ENCODE measurements at places on chromosomes 16 and 17.

DNA sequence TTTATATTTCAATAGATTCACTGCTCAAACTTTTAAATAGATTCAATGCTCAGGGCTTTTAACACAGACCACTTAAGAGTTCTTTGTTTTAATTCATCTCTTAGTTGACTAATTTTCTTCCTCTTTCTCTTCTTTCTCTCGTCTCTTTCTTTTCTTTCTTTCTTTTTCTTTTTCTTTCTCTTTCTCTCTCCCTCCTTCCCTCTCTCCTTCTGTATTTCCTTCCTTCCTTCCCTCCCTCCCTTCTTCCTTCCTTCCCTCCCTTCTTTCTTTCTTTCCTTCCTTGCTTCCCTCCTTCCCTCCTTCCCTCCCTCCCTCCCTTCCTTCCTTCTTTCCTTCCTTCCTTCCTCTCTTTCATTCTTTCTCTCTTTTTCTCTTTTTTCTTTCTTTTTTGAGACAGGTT lies 104.4 kb downstream of the LYRM1 start:
- no peak for DNase-seq

DNA sequence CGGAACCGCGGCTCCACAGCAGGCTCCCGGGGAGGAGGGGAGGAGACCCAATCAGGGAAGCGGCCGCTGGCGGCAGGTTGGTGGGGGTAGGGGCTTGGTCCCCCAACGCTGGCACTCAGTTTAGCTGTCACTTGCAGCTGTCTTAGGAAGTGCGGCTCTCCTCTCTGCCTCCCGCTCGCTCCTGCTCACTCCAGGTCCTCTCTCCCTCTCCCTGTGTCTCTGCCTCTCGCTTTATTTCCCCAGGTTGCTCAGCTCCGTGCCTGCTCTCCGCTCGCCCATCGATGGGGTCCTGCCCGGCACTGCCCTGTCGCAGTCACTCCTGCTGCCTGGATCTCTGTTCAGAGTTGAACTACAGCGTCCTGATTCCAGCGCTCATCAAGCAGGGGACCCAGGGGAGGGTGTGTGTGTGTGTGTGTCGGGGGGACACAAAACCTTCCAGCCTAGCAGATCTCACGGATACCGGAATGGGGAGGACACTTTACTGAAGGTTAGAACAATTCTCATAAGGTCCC lies 145.6 kb downstream of the ENGASE start:
- DNase-seq = no peak

GRCh38 chr17:76394166-76394565 lies 9.8 kb downstream of the SPHK1 start:
- DNase-seq = no peak

DNA sequence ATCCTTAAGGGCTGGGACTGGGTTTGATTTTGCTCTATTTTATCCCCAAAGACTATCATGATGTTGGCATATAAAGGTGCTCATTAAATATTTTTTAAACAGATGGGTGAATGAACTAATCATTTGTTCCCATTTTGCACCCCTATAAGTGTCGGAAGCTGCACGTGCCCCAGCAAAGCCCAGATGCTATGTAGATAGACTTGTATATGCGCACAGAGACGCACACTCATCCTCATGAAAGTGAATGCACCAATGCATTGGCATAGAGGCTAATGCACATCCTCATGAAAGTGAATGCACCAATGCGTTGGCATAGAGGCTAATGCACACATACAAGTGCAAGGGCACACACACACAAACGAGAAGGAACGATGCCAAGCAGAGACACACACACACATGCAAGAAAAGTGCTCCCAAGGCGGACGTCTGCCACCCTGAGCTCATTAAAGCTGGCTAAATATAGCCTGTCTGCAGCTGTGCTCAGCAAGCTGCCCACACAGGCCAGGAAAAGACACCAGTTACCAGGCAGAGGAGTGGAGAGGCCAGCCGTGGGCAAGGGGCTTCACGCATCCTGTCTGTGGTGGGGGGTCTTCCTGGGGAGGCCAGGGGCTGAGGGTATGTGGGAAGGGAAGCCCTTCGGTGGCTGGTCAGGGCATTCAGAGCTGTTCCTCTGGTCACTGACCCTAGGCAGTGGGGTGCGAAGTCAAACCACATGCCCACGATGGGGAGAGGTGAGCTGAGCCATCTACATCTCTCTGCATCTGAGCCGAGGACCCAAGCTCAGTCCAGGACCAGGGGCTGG lies 52.6 kb downstream of the PIMREG start:
- peak; percentile 7 for DNase-seq

DNA sequence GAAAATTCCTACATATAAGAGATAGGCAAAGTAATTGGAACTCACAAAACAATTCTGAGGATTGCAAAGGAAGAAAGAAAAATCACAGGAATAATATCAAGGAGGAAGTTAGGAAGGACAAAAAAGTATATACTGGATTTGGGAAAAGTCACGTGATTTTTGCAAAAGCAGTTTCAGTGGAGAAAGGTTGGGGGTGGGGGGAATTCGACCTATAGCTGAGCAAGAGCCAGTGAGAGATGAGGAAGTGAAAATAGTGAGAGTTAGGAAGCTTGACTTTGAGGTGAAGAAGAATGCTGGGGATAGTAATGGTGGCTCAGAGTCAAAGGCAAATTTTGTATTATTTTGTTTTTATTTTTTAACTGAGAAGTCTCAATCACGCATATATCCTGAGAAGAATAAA lies 438.0 kb upstream of the PMFBP1 start:
- no peak for DNase-seq

- no peak for DNase-seq
These were observed 63.7 kb upstream of the SIAH1 start for GRCh38 chr16:48448841-48449481.

- DNase-seq = no peak
These were observed 19.8 kb downstream of the NPTX1 start for GRCh38 chr17:80456465-80457235.

DNA sequence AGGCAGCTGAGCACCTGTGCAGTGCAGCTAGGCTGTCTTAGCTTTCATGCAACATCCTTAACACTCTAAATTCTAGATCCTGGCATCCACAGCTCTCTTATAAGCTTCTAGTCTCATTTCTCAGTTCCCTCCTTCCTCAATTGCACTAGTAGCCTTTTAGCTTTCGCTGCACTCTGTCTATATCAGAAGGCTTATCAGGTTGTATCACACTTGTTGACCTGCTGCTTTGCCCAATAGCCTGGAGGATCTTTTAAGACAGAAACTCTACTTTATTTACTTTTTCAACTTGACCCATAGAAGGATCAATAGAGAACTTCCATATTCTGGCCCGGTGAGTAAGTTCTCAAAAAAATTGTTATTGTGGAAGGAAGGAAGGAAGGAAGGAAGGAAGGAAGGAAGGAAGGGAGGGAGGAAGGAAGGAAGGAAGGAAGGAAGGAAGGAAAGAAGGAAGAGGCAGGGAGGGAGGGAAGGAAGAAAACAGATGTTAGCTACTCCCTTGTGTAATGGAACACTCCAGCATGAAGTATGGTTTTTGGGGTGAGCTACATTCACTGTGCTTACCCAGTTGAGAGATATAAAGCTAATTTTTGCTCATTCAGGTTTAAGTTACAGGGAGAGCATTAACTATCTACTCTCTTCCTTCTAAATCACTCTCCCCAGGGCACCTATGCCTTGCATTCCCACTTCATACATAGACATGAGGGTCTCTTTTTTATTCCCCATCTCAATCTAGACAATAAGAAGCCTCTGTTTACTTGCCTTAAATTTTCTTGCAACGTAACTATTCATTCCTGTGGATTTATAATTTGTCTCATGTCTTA lies 361.1 kb downstream of the SHISA9 start:
- DNase-seq = no peak

GRCh38 chr17:75698659-75699058 lies 22.6 kb upstream of the ITGB4 start:
- no peak for DNase-seq

DNA sequence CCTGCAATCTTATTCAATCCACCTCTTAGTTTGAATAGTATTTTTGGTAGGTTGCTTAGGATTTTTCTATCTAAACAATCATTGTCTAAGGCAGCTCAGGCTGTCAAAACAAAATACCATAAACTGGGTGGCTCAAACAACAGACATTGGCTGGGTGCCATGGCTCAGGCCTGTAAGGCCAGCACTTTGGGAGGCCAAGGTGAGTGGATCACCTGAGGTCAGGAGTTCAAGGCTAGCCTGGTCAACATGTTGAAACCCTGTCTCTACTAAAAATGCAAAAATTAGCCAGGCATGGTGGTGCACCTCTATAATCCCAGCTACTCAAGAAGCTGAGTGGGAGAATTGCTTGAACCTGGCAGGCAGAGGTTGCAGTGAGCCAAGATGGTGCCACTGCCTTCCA lies 126.7 kb downstream of the CYLD start:
- no peak for DNase-seq

DNA sequence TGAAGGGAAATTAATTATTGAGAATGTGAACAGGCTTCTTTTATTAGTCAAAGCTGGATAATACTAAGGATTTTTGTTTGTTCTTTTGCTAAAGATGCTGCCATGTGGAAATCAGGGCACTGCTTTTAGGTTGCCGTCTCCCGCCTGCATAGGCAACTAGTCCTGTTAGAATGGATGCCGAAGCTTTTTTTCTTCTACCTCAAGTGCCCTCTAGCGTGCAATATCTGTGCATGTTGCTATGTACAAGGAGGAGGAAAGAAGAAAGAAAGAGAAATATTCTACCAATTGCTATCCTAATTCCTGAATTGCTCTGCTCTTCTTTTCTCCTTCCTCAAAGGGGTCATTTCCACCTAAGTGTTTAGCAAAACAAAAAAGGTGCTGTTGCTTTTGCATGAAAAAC lies 5.2 kb upstream of the CDH8 start:
- peak; percentile 42 for DNase-seq

DNA sequence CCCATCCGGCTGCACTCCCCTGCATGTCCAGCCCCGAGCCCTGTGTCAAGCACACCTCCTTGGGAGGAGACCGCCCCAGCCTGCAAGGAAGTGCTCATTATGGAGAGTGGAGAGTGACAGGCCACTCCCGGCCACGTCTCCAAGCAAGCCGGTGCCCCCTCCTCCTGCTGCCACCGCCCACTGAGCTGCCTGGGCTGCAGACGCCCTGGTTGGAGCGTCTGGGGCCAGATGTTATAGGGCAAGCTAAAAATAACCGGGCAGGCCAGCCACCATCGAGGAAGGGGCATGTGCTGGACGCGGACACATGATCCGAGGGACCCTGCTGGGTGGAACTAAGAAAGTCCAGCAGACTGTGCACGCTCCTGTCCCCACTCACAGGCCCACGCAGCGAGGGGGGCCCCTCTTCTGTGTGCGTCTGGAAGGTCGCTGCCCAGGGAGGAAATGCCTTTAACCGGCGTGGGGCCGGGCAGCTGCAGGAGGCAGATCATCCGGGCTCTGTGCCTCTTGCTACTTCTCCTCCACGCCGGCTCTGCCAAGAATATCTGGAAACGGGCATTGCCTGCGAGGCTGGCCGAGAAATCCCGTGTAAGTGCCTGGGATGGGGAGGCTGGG lies at the start of gene WFDC1:
Gene WFDC1, plus strand, starts transcription at position 348 of the 612 bp plus-strand sequence. Its CDS starts 94 bp downstream, at position 442.
- no peak for DNase-seq

- no peak for DNase-seq
These were observed 5.4 kb upstream of the SGF29 start for GRCh38 chr16:28548306-28548802.

- no peak for DNase-seq
These were observed 94.0 kb downstream of the CACNG1 start for GRCh38 chr17:67138392-67138791.

DNA sequence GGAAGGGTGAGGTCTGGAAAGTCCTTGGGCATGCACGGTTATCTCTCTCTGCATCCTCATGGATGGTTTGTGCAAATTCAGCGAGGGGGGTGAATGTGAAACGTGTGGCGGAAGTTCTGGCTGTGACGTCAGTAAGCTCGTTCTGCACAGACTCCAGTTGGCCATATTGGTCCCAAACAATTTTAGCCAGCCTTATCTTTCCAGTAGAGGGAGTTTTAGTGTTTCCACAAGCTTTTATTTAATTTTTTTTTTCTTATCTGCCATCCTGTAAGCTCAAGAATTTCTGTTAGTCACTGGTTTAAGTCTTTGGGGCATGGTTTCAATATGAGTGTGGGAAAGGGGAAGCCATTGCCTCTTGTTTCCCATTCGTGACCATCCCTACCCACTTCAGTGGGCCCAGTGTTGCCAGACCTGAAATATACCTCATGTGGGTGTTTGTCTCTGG lies 39.0 kb downstream of the HLF start:
- DNase-seq = no peak

- no peak for DNase-seq
These were observed 33.1 kb upstream of the SNN start for GRCh38 chr16:11635113-11635652.

GRCh38 chr16:27511657-27512448 lies 37.9 kb downstream of the GTF3C1 start:
- peak; percentile 8 for DNase-seq

DNA sequence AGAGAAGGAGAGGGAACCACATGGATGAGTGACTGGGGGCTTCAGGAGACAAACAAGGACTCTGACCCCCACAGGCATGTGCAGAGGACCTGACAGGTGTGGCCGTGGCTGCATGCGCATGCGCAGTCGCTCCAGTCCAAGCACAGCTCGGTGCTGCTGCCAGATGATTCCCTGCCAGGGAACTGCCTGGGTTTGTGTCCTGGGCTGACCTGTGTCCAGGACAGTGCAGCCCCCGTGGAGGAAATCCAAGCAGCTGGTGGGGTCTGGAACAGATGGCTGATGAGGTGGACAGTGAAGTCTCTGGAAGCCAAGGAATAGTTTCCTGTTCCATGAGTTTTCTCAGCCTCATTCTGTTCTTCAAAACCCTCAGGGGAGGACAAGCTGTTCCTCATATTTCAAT lies 27.3 kb downstream of the LASP1 start:
- DNase-seq = no peak

GRCh38 chr16:82761236-82761635 lies 134.5 kb downstream of the CDH13 start:
- no peak for DNase-seq

- DNase-seq = no peak
These were observed 171.8 kb upstream of the WSCD1 start for GRCh38 chr17:5898406-5898805.

DNA sequence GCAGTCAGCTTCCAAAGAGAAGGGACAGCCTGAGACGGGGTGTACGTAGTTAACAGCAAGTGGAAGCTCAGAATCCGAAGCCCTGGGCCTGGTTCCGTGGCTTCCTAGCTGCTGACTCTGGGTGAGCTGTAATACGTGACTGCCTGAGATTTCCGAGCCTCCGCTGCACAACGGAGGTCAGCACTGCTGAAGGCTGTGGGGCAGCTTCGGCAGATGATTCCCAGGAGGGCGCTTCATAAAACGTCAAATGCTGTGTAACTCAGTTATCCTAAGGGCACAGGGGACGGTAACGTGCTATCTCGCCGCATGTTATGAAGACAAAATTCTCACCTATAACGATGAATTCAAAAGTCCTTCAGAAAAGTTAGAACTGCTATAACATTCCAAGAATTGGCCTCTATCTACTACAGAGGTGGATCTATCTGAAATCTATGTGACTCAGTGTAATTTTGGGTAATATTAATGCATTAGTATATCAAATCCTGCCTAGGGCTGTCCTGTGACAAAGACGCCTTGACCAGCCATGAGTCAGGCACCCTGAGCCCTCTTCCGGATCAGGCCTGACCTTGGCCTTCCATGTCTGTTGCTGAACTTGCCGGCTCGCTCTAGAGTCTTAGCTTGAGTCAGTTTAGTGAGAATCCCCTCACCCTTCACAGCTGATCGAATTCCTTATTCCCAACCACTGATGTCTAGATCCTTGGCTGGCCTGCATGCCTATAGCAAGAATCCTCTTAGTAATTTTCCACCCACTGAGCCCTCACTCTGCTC lies 43.5 kb downstream of the MARF1 start:
- DNase-seq = no peak

GRCh38 chr16:648071-648780 lies 939 bp upstream of the WDR90 start:
- peak; percentile 5 for DNase-seq

- no peak for DNase-seq
These were observed 320.0 kb upstream of the PSMD7 start for GRCh38 chr16:73976644-73977043.
